Amygdala (tissue), 56 donors: ENCODE measurements at places on chromosomes 13 and 19.

DNA sequence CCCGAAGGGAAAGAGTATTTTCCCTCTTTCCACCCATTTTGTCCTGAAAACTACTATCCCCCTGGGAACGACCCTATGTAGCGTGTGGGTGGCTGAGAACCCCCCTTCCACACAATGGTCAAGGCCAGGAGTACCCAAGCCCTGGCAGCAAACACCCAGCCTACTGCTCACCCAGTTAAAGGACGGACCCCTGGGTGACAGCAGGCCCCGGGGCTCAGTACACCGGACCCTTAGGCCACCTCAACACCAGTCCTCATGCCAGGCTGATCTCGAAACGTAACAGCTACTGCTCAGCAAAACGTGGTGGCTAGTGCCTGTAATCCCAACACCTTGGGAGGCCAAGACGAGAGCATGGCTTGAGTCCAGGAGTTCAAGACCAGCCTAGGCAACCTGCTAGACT lies 1.4 kb downstream of the ANKRD27 start:
- DNase-seq = no peak

GRCh38 chr19:44770550-44771257 lies 7.0 kb upstream of the CBLC start:
- DNase-seq = peak; percentile 27

DNA sequence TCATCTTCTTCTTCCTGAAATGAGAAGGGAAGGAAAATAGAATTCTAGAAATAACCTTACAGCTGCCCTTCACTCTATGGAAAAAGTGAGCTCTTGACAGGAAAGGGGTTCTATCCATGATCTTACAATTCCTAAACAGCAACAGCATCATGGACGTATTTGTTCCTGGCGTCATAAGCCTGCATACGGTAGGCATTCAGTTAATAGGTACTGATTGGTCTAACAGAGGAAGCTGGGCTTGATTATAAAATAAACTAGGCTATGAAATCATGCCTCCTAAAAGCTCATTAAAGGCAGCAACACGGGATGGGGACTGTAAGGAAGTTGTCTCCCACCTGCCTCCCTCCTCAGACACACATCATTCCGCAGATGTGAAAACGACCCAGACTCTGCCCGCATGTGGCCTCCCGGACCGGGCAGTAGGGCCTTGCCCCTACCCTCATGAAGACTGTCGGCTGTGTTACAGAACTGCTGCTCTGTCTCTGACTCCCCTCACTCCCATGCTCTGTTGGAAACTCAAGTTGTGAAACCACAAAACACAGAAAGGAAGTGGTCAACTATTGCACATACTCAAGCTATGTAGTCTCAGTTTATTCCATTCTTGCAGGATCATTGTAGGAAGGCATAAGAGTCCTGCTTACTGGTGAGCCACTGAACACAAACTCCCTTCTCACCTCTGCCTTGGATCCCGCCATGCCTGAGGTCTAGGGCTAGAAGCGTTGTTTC lies 129.8 kb downstream of the DLEU7 start:
- DNase-seq = no peak

GRCh38 chr13:44136696-44137268 lies 236.8 kb upstream of the SERP2 start:
- DNase-seq = no peak

- DNase-seq = peak; percentile 3
These were observed 15.1 kb upstream of the EPHX3 start for GRCh38 chr19:15247107-15248014.

GRCh38 chr19:38022791-38023670 lies 116.0 kb downstream of the SIPA1L3 start:
- no peak for DNase-seq

GRCh38 chr13:67123165-67123564 lies 107.0 kb downstream of the PCDH9 start:
- no peak for DNase-seq

GRCh38 chr13:112818040-112818697 lies 128.3 kb downstream of the ATP11A start:
- no peak for DNase-seq

DNA sequence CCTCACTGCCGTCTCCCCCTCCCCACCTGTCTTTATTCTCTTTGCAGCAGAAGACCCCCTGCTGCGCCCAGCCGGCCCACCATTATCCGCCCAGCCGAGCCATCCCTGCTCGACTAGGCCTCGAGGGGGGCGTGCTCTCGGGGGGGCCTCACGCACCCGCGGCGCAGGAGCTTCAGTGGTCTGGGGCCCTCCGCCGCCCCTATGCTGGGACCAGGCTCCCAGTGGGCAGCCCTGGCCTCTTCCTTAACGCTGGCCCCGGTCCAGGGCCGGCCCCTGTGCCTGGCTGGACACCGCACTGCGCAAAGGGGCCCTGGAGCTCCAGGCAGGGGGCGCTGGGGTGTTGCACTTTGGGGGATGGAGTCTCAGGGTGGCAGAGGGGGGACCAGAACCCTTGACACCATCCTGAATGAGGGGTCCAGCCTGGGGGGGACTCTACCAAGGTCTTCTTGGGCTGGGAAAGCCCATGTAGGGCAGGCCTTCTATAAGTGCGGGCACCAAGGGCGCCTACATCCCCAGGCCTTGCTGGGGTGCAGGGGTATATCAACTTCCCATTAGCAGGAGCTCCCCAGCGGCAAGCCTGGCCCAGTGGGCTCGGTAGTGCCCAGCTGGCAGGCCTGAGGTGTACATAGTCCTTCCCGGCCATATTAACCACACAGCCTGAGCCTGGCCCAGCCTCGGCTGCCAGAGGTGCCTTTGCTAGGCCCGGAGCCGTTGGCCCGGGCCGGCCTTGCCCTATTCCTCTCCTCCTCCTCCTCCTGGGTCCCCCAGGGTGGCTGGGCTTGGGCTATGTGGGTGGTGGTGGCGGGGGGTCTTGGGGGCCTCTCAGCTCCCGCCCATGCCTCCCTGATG lies 4.9 kb downstream of the TMED1 start:
- no peak for DNase-seq

DNA sequence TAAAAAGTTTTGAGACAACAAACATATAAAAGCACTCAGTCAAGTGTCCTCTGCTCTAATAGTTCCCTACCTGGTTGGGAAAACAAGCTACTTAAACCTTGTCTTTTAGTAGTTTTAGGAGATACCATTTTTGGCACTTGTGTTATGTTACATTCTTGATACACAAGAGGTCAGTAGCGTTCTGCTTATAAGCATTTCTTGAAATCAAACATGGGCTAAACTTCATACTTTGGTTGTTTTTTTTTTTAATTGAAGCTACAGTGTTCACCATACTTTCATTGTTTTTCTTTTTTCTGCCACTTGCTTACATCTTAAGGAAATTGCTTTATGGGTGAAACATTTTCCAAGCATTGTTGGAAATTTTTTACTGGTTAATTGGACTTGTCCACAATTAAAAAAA lies 12.9 kb downstream of the NHLRC3 start:
- DNase-seq = no peak

- no peak for DNase-seq
These were observed 38.3 kb upstream of the DCUN1D2 start for GRCh38 chr13:113528813-113529180.

DNA sequence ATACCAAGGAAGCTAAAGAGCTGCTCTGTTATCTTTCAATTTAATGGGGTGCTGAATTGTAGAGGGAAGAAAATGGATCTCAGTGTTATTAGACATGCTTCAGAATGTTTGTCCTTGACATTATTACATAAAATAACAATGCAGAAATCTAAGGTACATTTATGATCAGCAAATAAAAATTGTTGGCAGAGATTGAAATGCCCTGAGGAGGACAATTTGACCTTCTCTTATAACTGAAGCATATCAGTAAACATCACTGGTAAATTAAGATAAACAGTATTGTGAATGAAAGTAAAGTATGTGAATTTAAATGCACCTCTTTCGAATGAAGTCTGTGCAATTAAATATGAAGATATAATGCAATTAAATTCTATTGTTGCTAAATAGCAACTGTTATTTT lies 1362.1 kb upstream of the ATXN8OS start:
- DNase-seq = no peak

- DNase-seq = no peak
These were observed 630.0 kb upstream of the MIR17HG start for GRCh38 chr13:90717451-90717936.

DNA sequence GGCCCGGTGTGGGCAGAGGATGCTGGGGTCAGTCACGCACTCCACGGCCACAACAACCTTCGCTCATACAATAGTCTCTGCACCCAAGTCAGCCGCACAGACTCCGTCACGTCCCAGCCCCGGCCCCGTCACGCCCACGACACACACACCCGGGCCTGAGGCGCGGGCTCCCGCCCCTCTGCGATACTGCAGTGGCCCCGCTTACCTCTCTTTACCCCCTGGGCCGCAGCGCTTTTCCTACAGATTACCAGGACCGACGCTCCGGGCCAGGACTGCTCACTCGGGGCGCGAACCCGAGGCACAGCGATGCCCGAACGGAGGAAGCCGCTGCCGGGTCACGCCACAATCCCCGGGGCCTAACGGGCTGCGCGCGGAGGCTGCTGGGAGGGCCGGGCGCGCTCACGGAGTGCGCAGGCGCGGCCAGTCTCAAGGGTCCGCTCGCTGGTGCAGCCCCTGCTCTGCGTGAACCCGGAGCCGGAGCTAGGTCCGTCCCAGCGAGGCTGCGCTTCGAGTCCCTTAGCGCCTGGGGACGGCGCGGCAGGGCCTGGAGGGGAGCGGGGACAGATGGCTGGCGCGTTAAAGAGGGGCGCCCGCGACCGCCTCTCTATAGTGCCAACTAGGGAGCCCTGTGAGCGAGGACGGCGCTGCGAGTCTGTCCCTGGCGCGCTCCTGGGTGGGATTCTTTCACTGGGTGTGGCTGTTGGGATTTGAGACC lies at the start of gene ZFP82:
TSS of gene ZFP82 (minus strand) at position 358 of the 715 bp plus-strand sequence. CDS start 8,855 bp downstream, outside the sequence.
- peak; percentile 77 for DNase-seq

- no peak for DNase-seq
These were observed 39.7 kb downstream of the TPT1 start for GRCh38 chr13:45301263-45301662.

- no peak for DNase-seq
These were observed 1225.0 kb upstream of the MIR17HG start for GRCh38 chr13:90122531-90122930.

GRCh38 chr13:35857769-35858168 lies 273.4 kb downstream of the DCLK1 start:
- DNase-seq = no peak

- DNase-seq = no peak
These were observed 1.5 kb downstream of the RPS11 start for GRCh38 chr19:49497789-49498103.

DNA sequence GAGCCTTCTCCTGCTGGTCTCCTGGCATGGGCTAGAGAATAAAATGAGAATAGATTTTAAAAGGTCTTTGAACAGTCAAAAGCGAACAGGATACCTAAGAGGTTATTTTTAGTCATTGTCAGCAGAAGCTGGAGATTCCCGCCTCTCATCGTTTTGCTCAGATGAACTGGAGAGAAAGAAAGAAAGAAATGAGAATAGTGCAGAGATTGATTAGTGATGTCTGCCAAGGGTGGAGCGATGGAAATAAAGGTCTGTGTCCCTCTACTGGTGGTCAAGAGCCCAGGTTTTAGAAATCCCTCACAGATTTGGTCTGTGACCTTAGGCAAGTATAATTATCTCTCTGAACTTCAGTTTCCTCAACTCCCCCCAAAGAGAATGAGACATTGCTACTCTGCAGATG lies 5.3 kb downstream of the NCAN start:
- DNase-seq = no peak

- DNase-seq = no peak
These were observed 9.7 kb downstream of the ADAT3 start for GRCh38 chr19:1914826-1915341.

DNA sequence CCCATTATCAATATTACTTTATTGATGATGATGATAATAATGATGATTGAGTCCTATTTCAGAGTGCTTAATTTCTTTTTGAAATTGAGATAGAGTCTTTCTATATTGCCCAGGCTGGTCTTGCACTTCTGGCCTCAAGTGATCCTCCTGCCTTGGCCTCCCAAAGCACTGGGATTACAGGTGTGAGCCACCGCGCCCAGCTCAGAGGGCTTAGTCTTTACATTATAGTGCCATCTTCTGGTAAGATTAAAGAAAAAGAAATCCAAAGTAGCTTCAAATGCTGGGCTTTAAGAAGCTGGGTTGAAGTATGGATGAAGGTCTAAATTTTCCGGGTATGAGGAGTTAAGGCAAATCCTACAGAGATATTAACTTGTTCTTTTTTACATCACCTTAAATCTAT lies 3.4 kb upstream of the ZNF333 start:
- DNase-seq = no peak

DNA sequence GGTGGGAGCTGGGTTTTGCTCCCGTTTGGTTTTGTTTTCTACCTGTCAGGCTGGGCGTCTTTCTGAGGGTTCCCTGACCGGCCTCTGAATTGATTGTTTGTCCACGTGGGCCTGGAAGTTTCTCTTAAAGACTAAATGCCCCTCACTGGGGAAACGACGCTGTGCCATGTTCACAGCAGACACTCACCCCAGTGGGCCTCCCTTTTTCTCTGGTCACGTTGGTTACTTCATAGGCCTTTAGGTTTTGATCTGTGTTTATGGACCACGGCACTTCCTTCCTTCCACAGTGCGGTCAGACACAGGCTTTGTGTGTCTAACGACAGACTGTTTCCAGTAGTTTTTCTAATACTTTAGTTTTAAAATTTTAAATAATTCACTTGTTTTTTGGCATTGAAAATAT lies 20.1 kb upstream of the NDUFS7 start:
- DNase-seq = no peak

DNA sequence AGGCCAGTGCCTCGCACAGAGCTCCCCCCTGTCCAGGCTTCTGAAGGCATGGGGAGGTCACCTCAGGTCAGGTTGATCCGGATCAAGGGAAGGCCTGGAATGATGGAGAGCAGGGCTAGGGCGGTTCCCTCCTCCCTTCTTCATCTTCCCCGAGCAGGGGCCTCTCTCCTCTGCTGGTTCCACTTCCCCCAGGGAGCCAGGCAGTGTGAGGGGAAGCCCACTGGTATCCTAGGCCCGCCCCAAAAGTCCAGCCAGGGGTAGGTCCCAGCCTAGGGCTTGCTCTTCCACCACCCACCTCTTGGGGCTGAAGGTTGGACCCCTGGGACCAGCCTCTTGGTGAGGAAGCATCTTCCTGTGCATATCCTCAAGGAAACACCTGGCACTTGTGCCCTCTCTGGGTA lies 16.4 kb upstream of the PRR19 start:
- DNase-seq = no peak

GRCh38 chr19:49677231-49677900 lies at the start of gene PRMT1:
Gene PRMT1 (plus strand): TSS chr19:49677271. CDS start chr19:49677281, 10 bp downstream.
- DNase-seq = no peak

DNA sequence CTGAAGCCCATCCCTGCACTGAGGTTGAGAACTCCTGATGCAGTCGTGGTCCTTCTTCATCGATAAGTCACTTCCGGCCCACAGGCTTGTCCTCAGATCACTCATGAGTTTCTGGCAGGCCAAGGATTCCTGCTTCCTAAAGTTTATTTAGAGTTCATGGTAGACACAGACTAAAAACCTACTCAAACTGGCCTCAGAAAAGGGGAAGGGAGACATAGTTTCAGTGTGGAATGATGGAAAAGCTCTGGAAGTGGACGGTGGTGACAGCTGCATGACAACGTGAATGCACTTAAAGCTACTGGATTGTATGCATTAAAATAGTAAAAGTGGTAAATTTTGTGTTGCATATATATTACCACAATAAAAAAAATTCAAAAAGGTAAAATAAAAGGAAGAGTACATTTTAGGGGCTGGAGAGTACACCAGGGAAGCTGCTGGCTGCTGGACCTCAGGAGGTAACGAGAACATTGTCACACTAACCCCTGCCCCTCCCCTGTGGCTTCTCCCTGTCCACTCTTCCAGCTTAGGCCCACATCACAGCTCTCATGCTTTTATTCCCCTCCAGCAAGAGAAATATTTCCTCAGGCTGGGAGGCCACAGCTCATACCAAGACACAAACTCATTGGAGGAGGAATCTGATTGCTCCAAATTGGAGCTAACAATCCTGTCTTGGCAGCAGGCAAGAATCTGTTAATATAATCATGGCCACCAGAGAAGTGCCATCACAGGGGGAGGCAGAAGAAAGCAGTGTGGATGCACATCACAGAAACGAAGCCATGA lies 741.0 kb downstream of the UQCRFS1 start:
- DNase-seq = no peak
